ENCODE measurements at places on chromosomes 4 and X. TPM values are rescaled to one million over a fixed set of nuclear protein-coding genes. Genes with fewer than 3 reads are reported as not detected.

- no peak for DNase-seq
Observed at GRCh38 chr4:83885256-83886182, 349.6 kb downstream of the GPAT3 start.

DNA sequence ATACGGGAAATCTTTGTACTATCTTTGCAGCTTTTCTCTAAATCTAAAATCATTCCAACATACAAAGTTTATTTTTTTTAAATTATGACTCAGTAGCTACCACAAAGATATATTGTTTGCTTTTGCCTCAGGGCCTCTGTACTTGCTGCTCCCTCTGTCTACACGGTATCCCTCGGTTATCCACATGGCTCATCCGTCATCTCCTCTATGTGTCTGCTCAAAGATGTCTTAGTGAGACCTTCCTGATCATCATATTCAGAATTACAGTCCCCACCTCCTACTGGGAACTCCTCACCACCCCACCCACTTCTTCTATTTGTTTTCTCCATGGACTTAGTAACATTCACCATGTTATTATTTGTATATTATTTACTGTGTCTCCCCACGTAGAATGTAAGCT lies 107.8 kb downstream of the PARM1 start:
- no peak for DNase-seq

GRCh38 chr4:145524552-145524951 lies 42.9 kb downstream of the SMAD1 start:
- DNase-seq = no peak

GRCh38 chr4:33349376-33349775 lies 2629.2 kb downstream of the PCDH7 start:
- DNase-seq = peak; percentile 6

The CCSER1 gene
- total RNA-seq = 200 TPM

All from cerebellum (tissue), 4 donors.